ENCODE measurements at places on chromosomes 11 and 22.

GRCh38 chr11:86940122-86940777 lies 14.9 kb downstream of the FZD4 start:
- DNase-seq, result no peak

- DNase-seq, result no peak
Measured at GRCh38 chr11:38950867-38951266, 2352.8 kb upstream of the RAG2 start.

DNA sequence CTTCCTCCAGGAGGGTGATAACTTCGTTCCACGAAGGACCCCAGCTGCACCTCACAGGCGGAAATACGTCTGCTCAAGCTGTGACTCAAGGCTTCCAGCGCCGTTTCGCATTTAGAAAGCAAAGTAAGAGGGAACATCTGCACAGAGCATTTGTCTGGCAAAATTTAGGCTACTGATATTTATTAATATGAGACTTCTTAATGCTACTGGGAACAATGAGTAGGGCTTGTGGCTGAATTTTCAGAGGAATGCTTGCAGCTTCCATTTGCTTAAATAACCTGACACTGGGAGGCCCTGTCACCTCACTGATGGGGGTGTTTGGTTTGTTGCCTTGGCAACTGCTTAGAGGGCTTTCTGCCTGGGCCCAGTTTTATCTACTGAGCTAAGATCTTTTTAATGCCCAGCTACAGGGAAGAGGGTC lies 14.7 kb upstream of the ST14 start:
- no peak for DNase-seq

GRCh38 chr11:45771566-45772448 lies 33.1 kb upstream of the SLC35C1 start:
- DNase-seq, result peak; percentile 89

- no peak for DNase-seq
Measured at GRCh38 chr22:50361222-50361621, 18.1 kb downstream of the PPP6R2 start.

- DNase-seq, result no peak
Measured at GRCh38 chr11:114075891-114076441, 16.5 kb downstream of the ZBTB16 start.

GRCh38 chr11:110629594-110629993 lies 82.6 kb downstream of the ARHGAP20 start:
- no peak for DNase-seq

DNA sequence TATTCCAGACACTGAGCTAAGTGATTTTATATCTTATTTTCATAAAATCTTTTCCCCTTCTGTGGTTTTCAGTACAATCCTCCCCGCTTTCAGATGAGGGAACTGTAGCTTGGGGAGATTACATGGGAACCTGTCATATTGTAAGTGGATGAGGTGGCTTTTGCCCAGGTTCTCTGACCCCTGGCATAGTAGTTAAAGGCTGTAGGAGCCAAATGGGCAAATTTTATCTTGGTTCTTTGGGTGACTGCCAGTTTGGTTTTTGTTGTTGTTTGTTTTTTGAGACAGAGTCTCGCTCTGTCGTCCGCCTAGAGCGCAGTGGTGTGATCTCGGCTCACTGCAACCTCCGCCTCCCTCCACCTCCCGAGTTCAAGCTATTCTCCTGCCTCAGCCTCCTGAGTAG lies 411.6 kb upstream of the NARS2 start:
- DNase-seq, result no peak

DNA sequence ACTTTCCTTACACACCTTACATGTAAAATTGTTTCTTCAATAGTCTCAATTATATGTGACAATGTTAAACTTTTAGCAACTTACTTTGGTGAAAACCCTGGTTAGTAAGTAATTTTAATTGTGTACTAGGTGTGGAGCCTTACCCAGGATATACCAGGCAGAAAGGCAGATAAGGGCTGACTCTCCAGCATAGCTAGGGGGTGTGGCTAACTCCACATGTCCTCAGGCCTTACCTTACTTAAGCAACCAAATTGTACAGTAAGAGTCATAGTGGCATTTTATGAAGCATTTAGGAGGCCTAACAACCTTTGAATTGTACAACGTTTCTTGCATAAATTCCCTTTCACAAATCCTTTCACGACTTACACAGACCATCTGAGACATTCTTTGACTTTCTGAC lies 118.2 kb upstream of the OR9Q1 start:
- no peak for DNase-seq
